Germinal center (tissue), 1 donor: ENCODE measurements at places on chromosomes 5 and 9.
A peak's percentile ranks its signal among the peaks of the same experiment; 100 is the strongest.

DNA sequence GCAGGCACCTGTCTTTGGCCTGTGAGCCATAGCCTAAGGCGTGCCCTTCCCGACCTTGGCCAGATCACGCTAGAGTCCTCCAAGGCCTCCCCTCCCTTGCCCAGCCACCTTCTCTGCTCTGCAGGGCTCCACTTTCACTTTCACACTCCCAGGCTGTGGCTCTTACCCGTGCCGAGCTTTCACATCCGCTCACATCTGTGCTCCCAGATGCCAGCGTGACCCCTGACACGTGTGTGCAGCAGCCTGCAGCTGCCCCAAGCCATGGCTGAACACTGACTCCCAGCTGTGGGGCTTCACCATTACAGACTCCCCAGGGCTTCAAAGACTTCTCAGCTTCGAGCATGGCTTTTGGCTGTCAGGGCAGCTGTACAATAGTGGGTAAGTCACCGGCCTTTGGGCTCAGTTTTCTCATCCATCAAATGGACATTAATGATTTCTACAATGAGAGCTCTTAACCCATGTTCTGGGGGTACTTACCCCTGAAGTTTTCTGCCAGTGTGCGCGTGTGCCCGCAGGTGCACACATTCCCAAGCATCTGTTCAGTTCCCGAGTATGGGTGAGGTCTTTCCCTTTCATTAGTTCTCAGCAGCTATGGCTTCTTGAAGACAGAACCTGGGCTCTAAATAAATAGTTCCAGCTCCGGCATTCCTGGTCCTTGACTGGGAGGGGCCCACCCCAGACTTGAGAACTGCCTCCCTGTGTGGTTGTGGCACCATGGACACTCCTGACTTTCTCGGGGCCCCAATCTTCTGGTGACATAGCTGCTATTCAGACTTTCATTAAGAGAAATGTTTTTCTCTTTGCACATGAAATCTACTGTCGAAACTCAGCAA, 118.6 kb downstream of the RGS3 start:
- DNase-seq = peak; percentile 89

- DNase-seq = no peak
Measured at GRCh38 chr5:38718771-38719391, 126.9 kb upstream of the OSMR start.

DNA sequence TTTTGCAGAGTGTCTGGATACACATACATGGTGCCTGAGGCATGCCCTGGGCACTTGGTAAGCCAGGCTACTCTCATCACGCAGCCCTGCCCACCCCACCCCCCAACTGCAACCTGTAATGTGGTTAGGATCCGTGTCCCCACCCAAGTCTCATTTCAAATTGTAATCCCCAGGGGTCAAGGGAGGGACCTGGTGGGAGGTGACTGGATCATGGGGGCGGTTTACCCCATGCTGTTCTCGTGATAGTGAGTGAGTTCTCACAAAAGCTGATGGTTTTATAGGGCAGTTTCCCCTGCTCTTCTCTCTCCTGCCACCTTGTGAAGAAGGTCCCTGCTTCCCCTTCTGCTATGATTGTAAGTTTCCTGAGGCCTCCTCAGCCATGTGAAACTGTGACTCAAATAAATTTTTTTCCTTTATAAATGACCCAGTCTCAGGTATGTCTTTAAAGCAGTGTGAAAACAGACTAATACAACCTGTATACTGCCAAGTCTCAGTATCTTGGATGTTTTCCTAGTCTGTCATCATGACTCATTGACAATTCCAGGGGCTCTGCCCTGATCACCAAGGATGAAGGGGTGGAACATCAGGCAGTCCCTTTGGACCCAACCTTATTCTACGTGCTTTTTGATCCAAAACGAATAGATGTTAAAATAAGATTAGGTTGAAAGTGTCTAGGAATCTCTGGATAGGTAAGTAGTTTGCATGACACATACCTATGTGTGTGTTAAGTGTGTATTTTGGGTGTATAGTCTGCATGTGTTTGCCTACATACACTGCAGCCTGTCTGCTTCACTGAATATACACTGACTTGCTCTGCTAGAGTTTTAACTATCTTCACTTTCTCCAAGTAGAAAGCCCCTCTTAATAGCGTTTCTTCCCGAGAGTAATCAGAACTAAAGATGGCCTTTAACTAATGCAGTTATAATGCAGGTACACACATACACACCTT, 293.8 kb downstream of the SLIT3 start:
- no peak for DNase-seq

DNA sequence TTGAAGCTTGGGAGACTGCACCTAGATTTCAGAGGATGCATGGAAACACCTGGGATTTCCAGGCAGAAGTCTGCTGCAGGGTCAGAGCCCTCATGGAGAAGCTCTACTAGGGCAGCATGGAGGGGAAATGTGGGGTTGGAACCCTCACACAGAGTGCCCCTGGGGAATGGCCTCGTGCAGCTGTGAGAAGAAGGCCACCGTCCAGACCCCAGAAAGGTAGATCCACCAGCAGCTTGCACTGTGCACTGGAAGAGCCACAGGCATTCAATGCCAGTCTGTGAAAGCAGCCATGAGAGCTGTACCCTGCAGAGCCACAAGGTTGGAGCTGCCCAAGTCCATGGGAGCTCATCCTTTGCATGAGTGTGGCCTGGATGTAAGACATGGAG, 285.3 kb upstream of the FAM174A start:
- DNase-seq = no peak

GRCh38 chr5:102764381-102765004, 9.4 kb downstream of the PAM start:
- no peak for DNase-seq

DNA sequence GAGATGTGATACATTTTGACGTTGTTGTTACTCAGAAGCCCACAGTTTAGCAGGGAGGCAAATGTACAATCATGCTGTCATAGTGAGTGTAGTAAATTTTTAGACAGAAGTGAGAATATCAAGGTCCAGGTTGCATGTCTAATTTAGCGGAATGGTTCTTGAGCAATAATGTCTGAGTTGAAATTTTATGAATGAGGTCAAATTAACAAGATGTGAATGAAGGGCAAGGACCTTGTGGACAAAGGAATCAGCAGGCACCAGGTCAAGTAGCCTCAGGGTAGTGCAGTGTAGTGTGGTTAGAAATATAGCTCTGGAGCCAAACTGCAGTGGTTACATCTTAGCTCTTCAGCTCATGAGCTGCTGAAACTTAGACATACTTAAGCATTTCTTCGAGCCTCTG, 36.2 kb downstream of the TNFSF8 start:
- DNase-seq = no peak

DNA sequence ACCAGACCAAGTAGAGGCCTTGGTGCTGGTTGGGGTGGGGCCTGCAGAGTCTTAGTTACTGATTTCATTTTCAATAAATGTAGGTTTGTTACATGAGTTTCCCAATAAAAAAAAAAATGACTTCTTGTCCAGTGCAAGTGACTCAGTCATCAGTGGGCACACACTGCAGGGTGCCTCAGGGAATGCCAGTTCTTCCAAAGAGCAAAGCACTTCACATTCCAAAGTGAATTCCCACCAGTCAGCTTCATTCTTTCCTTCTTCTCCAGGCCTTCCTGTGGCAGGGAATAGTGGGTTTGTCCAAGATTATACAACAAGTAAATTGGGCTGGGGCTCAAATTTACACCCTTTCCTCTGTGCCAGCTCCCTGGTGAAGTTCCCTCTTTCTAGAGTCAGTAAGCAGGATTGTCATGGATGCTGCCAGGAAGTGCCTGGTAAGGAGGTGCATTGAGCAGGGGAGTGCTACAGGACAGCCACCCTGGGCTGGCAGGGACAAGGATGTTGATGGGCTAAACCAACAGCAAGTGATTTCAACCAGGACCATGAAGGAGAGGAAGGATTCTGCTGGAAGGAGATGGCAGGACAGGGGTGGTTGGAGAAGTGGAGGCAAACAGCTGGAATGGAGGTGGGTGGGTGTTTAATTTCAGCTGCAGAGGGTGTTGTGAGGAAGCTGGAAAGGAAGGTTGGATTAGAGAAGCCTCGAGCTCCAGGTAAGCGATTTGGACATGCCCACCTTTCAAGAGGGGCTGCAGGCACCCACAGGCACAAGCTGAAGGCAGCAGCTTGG, 3.7 kb upstream of the B4GALT7 start:
- DNase-seq = no peak

DNA sequence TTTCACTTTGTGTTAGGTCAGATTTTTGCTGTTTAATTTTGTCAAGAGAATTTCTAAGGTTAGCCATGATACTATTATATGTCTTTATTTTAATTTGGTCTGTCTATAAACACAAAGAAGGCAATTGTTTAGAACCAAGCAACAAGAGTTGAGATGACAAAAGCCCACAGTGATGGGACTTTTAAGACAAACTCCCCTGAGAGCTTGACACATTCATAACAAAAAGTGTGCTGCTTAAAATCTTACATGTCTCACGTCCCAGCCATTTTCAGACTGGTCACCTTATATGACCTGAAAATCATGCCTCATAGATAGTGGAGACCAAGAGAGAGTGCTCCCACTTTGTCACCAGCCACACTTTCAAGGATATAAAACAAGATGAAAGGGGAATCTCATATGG, 21.6 kb upstream of the NNT start:
- no peak for DNase-seq

- no peak for DNase-seq
Measured at GRCh38 chr9:18208166-18209059, 265.5 kb upstream of the ADAMTSL1 start.

- no peak for DNase-seq
Measured at GRCh38 chr5:159324102-159324755, 6.1 kb downstream of the IL12B start.

GRCh38 chr5:61417340-61417739, 85.3 kb downstream of the ZSWIM6 start:
- DNase-seq = no peak
